Fibroblast of upper back skin (primary cell): ENCODE measurements at places on chromosomes 4 and X.
A peak's percentile ranks its signal among the peaks of the same experiment; 100 is the strongest.

DNA sequence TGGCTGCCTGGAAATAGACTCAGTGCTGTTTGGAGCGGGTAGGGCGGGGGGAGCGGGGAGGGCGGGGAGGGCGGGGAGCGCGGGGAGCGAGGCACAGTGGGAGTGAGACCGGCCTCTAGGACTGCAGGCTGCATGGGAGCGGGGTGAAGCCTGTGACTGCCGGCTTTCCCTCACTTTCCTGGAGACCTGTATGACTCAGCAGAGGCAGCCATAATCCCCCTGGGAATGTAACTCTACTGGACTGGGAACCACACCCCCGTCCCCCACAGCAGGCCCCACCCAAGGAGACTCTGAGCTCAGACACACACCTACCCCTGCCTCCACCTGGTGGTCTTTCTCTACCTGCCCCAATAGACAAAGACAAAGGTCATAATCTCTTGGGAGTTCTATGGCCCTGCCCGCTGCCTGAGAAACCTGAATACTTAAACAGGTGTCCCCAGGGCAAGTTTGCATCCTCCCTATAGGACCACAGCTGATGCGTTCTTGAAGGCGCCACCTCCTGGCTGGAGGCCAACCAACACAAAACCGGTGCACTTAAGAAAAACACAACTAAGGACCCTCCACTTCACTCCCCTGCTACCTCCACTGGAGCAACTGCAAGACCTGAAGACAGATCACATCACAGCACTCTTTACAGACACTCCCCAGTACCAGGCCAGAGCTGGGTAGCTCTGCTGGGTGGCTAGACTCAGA lies 18.0 kb downstream of the HDAC8 start:
- peak; percentile 33 for DNase-seq

DNA sequence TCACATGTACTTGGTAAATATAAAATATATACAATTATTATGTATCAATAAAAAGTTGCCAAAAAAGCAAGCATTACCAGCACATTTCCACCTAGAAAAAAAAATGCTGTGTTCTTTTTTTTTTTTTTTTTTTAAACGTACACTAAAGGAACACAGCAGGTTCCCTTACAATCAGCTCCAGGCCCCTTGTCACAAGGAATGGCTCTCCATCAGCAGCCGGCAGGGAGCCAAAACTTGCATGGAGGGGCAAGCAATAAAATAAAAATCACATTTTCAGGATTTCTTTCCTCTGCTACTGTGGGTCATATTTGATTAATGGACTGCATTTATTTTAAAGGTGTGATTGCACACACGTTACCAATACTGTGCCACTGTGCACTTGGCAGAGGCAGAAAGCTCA lies 460.3 kb downstream of the GPAT3 start:
- no peak for DNase-seq

- no peak for DNase-seq
These were observed 16.7 kb downstream of the PPP4R3C start for GRCh38 chrX:27446423-27446822.

DNA sequence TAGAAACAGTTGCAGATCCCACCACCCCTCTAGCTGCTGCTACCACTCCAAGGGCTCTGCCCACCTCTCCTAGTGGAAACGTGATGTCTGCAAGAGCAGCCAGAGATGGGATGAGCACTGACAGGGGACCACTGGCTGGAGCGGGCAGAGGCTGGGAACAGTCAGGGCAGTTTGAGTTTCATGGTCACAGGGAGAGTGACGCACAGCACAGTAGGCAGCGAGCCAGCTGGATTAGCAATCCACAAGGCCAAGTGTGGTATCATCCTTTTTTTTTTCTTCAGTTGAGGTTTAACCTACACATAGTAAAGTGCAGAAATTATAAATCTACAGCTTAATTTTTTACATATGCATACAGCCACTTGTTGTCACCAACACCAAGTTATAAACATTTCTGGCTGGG lies 6.4 kb upstream of the SCML2 start:
- no peak for DNase-seq

DNA sequence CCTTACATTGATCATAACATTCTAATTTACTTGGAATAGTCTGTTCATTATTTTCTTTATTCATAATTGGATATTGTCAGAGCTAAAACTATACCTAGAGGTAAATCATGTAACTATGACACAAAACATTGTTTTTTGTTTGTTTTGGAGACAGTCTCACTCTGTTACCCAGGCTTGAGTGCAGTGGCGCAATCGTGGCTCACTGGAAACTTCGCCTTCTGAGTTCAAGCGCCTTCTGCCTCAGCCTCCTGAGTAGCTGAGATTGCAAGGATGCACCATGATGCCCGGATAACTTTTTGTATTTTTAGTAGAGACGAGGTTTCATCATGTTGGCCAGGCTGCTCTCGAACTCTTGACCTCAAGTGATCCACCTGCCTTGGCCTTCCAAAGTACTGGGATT lies 265.2 kb downstream of the FBXO8 start:
- DNase-seq, result no peak

DNA sequence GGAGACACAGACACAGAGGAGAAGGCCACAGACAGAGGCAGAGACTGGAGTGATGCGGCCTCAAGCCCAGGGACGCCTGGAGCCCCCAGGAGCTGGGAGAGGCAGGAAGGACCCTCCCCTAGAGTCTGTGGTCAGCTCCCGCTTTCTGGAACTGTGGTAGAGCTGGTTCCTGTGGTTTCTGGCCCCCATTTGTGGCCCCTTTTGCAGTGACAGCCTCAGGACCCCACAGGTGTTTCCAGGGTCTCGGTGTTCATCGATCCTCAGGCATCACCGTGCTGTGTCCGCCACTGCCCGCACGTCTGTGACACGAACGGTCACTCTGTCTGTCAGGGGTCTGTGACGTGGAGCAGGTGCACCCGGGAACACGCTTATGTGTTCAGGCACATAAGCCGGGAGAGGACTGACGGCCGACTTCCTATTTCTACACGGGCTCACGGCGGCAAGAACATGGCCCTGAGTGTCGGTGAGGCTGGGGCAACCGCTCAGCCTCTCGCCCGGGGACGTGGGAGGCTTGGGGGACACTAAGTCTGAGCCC lies 7.9 kb downstream of the GTPBP6 start:
- no peak for DNase-seq

- peak; percentile 76 for DNase-seq
These were observed 178.7 kb downstream of the SLIT2 start for GRCh38 chr4:20430259-20430941.

DNA sequence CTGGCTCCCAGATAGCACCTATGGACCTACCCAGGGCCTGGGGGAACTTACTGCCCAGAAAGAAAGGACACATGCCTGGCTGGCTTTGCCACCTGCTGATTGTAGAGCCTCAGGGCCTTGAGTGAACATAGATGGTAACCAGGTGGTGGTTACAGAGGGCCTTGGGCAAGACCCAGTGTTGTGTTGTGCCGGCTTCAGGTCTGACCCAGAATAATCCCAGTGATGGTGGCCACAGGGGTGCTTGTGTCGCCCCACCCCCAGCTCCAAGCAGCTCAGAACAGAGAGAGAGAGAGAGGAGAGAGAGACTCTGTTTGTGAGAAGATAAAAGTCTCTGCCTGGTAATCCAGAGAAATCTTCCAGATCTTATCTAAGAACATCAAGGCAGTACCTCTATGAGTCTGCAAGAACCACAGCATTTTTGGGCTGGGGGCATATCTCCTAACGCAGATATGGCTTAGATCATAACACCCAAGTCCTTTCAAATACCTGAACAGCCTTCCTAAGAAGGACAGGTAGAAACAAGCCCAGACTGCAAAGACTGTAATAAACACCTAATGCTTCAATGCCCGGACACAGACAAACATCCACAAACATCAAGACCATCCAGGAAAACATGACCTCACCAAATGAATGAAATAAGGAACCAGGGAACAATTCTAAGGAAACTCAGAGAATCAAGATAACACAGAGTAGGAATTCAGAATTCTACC lies 16.3 kb upstream of the RP2 start:
- no peak for DNase-seq

- peak; percentile 38 for DNase-seq
These were observed 85.8 kb upstream of the PRPS1 start for GRCh38 chrX:107542500-107542899.

GRCh38 chrX:38061335-38061734 lies 55.0 kb downstream of the SYTL5 start:
- peak; percentile 22 for DNase-seq

- DNase-seq, result peak; percentile 7
These were observed 55.6 kb downstream of the HAUS3 start for GRCh38 chr4:2186133-2186864.
